Thyroid gland (tissue), 4 donors: ENCODE measurements at places on chromosomes 11 and 22. TPM values are rescaled to one million over a fixed set of nuclear protein-coding genes. Genes with fewer than 3 reads are reported as not detected.

The C11orf65 gene
- total RNA-seq, result 1.9 TPM

The DDTL gene
- 0.27 TPM for total RNA-seq

The NXPE2 gene
- total RNA-seq, result not detected

- H3K36me3 ChIP-seq, result no peaks in the 10 kb centered on the region
- no peaks in the 10 kb centered on the region for H3K4me1 ChIP-seq
- H3K27ac ChIP-seq, result no peak overlapping the region
- no peaks in the 10 kb centered on the region for H3K27me3 ChIP-seq
- DNase-seq, result no peak
These were observed 114.1 kb downstream of the FAR1 start for GRCh38 chr11:13782390-13783075.

DNA sequence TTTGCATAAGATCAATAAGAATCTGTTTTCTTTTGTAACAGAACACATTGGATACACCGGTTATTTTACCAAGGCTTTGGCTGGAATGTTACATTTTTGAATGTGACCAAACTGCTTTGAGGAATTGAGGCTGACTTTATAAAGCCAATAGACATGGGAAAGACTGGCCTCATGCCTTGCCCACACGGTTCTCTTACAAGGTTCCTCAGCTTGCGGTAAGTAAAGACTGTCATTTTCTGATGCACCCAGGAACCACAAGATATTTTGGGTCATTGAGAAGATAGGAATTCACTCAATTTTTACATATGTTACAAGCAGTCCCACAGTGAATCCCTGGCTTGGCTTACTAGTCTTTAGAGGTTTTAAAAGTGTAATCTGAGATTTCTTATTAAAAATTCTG is 23.9 kb downstream of the OR10A6 start:
- H3K27me3 ChIP-seq, result no peaks in the 10 kb centered on the region
- H3K4me3 ChIP-seq, result no peak overlapping the region
- H3K36me3 ChIP-seq, result no peaks in the 10 kb centered on the region
- no peak for DNase-seq
